ENCODE measurements at places on chromosomes 4 and X.

DNA sequence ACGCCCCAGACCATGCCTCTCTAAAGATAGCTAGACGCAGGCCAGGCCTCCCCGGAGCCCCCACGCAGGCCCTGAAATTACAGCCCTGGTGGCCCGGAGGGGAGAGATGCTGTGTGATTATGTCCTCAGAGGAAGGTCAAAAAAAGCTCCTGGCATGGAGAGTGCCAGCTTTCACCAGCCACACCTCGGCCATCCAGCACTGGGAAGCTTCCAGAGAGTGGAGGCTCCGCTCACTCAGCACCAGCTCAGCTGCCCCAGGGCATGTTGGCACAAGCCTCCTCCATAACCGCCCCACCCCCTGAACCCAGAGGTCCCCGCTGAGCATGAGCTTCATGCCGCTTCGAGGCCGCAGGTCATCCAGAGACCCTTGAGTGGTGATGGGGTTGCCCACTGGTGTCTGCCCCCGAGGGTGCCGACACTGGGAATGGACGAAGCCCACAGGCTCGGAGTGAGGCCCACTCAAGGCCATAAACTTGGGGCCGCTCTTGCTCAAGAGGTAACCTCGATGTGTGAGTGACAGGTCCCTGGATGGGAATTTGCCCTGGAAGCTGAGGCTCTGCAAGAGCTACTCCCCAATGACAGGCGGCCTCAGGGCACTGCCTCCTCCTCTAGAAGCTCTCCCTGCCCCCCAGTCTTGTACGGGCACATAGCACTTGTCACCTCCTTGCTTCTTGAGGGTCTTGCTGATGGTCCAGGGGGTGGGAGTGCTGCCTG lies 4.4 kb upstream of the BGN start:
- DNase-seq, result no peak

- no peak for DNase-seq
Measured at GRCh38 chr4:168797738-168798375, 212.2 kb downstream of the CBR4 start.

GRCh38 chr4:78766026-78766425 lies 10.1 kb upstream of the BMP2K start:
- no peak for DNase-seq

DNA sequence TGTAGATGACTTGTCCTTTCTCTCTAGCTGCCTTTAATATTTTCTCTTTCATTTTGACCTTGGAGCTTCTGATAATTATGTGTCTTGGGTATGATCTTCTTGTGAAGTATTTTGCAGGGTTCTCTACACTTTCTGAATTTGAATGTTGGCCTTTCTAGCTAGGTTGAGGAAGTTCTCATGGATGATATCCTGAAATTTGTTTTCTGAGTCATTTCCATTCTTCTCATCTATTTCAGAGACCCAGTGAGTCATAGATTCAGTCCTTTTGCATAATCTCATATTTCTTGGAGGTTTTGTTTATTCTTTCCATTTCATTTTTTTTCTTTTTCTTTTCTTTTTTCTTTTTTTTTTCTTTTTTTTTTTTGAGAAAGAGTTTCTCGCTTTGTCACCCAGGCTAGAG lies 585.7 kb upstream of the PABPC4L start:
- DNase-seq, result no peak

DNA sequence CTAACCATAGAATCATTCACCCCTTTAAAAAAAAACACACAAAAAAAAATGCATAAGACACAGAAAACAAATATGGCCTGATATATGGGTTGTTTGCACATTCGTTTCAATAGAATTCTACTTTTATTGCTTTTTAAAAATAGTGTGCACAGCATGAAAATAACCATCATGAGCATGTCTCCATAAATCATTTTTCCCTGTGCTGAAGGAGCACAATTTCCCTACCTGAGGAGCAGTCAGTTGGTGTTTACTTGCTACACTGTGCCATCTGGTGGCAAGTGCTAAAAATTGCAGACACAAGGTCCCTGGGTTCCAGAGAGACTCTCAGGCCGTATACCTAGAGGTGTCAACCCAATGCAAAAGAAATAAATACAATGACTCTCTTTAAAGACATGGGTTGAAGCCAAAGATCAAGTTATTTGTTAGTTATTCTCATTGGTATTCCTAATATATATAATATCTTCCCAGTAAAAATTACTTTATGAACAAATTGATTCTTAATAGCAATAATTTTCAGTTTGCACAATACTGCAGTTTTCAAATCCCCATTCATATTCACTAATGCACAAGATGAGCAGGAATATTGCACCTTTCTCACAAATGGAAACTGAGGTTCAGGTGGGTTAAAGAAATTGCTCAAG lies 551.4 kb downstream of the IQCM start:
- no peak for DNase-seq

GRCh38 chr4:100590325-100590724 lies 72.5 kb upstream of the EMCN start:
- DNase-seq, result no peak

GRCh38 chrX:19893727-19894126 lies 6.3 kb upstream of the SH3KBP1 start:
- DNase-seq, result no peak

DNA sequence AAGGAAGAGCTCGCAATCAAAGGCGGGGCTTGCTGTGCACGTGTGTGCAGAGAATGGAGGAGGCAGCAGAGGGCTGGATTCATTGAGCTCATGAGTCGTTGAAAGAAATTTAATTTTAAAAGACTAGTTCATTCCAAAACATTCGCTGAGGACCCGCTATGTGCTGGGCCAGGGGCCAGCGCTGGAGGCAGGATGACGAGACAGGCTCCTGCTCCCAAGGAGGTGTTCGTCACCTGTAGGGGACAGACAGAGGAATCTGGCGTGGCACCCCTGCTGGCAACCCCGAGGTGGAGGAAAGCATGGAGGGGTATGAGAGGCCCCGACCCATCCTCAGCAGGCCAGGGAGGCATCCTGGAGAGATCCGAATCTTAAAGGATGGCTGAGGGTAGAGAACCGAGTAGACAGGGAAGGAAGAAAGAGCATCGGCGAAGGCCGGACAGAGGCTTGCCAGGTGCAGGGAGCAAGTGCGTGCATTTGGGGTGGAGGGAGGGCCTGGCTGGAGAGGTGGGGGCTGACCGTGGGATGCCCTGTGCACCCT lies 96.4 kb downstream of the CPZ start:
- DNase-seq, result no peak

- no peak for DNase-seq
Measured at GRCh38 chrX:12955882-12956703, 18.8 kb upstream of the TMSB4X start.

DNA sequence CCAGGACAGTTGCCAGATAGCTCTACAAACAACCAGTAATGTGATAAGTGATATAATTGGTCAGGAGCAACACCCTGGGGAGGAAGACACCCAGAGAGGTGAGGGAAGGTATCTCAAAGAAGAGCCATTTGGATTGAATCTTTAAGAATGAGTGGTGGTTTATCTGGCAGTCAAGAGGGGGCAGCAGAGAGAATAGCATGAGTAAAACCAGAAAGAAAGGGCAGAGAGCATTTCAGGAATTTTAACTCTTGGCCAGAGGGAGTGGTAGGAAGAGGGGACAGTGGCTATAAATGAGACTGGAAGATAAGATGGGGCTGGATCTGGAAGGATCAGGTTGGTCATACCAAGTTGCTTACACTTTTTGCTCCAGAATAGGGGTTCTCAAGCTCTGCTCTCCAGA lies 5.9 kb upstream of the SEPTIN6 start:
- no peak for DNase-seq

- no peak for DNase-seq
Measured at GRCh38 chr4:3516061-3516835, 16.0 kb downstream of the LRPAP1 start.

Measured in stimulated activated CD8-positive, alpha-beta memory T cell treated with anti-CD3 and anti-CD28 coated beads, Interleukin-4, amount 100 ng/mL, for 1 hour (primary cell).